ENCODE measurements at places on chromosomes 11 and 22. TPM values are rescaled to one million over a fixed set of nuclear protein-coding genes. Genes with fewer than 3 reads are reported as not detected.

The RBM7 gene
- total RNA-seq = 32.8 TPM

DNA sequence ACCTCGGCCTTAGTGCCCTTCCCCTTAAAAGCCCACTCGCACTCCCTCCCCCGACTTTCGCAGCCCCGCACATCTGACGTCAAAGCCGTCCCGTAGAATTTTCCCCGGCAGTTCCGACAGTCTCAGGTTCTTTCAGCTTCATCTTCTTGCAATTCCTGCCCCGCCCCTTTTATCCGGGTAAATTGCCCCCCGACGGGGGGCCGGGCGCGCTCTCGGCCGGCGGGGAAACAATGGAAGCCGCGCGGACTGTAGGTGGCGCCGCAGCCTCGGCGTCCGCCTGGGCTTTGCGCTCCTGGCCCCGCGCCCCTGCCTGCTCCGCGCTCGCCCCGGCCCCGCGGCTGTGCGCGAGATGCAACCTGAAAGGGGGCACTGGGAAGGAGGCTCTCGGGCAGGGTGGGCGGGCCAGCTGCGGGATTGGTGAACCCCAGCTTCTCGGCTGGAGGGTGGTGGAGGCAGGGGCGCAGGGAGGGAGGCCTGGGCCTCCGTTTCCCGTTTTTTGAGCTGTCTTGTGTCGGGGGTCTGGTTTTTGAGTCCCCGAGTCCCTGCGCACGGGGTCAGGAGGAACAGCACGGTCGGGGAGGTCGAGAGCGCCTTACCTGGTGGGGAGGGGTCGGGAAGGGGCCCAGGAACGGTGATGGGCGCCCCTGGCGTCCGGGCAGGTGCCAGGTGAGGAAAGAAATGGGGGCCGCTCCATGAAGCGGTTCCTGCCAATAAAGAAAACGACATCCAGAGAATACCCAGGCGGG is 859 bp upstream of the FGF19 start:
- no peak for DNase-seq

DNA sequence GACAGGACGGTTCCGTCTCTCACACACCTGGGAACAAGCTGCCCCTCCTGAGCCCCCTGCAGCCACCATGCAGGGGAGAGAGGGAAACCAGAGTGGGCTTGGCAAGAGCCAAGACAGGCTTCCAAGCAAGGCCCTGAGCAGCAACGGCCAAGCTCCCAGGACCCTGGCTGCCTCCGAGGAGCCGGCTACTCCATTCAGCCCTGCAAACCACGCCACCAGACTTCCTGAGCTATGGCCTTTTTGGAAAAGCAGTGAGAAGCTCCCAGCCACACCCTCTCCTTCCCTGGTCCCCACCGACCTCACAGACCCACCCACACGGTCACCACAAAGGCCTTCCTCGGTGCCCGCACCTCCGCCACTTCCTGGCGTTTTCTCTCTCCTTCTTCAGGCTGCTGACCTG is 479.0 kb downstream of the BRD1 start:
- DNase-seq = no peak

GRCh38 chr11:64034411-64034811 is 1.3 kb upstream of the FLRT1 start:
- no peak for DNase-seq
